Stimulated activated CD8-positive, alpha-beta memory T cell treated with anti-CD3 and anti-CD28 coated beads, Interleukin-4, amount 100 ng/mL, for 4 hours (primary cell): ENCODE measurements at places on chromosomes 7 and 10.

DNA sequence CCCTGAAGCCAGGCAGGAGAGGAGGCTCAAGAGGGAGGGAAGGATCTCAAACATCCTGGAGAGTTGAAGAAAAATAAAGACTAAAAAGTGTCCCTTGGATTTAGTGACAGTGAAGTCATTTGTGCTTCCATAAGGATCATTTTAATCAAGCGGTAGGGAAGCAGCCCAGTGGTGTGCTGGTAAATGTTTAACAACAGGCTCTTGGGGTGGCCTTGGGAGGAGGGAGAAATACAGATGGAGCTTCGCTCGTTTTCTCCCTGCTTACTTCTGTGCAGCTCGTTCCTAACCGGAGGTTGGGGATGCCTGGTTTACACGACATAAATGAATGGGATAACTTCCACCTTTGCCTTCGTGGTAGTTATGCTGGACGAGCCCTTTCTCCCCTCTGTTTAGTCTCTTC lies 140.0 kb downstream of the CAMK1D start:
- no peak for DNase-seq

GRCh38 chr7:50207686-50208255 lies 96.7 kb upstream of the IKZF1 start:
- DNase-seq = no peak

DNA sequence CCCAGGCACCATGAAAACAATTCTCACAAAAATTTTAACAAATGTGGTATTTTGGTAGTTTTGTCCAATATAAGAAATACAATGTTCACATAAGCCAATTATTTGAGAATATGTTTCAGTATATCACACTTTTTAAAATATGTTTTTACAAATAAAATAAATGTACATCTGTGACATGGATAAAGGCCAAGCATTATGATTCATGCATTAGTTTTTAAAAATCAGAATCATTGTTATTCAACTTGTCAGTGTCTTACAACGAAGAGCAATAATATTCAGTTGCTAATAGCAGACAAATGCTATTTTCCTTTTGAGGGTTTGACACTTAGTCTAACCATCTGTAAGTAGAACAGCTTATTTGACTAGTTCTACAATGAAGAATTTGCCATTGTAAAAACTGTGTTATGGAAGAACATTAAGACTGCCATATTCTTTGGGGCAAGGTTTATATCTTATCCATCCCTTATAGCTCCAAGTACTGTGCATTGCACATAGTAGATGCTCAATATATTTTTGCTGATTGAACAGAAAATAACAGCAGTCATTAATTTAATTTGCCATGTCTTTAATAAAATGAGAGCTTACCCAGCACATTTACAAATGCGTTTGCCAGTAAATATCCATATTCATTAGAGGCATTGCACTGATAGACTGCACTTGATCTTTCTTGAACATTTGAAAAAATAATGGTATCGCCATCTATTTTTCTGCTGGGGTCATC lies 67.4 kb upstream of the LAMB4 start:
- no peak for DNase-seq

DNA sequence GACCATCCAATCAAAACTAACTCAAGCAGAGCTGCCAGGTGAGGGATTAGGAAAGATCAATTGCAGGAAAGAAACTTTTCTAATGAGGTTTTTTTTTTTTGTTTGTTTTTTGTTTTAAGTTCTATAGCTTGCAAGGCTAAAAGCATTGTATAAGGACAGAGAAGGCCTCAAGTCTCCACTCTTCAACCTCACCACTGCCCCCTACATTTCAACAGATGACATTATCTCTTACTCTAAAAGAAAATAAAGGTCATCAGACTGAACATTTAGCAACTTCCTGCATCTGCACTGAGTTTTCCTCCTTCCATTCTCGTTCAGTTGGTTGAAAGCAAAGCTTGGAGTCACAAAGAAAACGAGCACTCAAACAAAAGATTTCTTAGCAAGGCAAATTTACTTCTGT lies 45.2 kb upstream of the EXOC4 start:
- no peak for DNase-seq

GRCh38 chr10:32786968-32787367 lies 171.1 kb downstream of the ITGB1 start:
- DNase-seq = no peak

- DNase-seq = peak; percentile 5
These were observed 591 bp downstream of the UBE2H start for GRCh38 chr7:129952086-129952652.

GRCh38 chr10:32501906-32502305 lies 56.0 kb downstream of the CCDC7 start:
- no peak for DNase-seq

DNA sequence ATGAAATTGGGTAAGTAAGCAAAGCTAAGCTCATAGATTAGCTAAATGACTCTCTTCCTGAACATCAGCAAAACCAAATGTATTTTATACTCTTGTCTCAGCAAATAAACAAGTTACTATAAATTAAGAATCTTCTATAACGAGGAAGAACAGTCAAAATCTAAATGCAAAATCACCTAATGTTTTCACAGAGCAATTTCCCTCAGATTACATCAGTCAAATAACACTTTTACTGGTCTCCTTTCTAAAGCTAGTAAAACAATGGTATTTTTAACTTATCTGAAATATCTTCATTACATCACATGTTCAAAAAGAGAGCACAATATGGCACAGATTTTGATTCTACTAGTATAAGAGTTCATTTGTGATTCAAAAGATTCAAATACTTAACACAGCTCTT lies 16.5 kb upstream of the GPR22 start:
- no peak for DNase-seq

- DNase-seq = no peak
These were observed 876 bp upstream of the PIK3AP1 start for GRCh38 chr10:96721207-96721572.

DNA sequence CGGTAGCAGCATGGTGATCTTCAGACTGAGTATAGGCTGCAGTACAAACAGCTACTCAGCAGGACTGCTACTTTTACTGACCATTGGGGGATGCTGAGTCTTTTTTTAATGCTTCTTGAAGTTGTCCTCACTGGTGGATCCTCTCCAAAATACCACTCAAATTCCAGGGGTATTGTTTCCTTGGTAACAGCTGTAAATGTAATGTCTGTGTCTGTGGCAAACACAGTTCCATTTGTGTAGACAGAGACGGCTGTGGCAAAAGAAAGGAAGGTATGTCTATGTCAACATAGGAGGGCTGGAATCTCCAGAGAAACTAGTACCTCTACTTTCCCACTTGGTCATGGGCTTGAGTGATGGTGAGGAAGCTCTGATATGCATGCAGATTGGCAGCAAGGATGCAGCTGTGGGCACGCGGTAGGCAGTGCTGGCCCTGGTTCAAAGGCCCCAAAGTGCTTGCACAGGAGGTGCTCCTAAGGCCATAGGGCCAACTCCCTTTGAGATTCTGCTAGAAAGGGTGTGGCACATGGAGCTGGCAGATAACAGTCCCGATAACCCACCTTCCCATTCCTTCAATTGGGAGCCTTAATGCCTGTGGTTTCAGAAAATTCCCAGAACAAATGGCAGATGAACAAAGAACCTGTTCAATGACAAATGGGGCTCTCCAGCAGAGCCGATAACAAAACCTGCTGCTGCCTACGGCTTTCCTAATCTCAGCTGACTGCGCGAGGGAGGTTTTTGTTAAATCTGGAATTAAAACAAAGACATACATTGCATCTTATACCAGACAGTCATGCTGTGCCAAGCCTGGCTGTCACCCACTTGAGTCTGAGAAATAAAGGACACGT lies 43.0 kb downstream of the PKD1L1 start:
- no peak for DNase-seq

GRCh38 chr10:130037169-130037661 lies 73.1 kb upstream of the EBF3 start:
- no peak for DNase-seq

GRCh38 chr10:62492012-62492869 lies 118.1 kb downstream of the ZNF365 start:
- DNase-seq = no peak

GRCh38 chr7:55307123-55307916 lies 57.8 kb upstream of the LANCL2 start:
- no peak for DNase-seq

DNA sequence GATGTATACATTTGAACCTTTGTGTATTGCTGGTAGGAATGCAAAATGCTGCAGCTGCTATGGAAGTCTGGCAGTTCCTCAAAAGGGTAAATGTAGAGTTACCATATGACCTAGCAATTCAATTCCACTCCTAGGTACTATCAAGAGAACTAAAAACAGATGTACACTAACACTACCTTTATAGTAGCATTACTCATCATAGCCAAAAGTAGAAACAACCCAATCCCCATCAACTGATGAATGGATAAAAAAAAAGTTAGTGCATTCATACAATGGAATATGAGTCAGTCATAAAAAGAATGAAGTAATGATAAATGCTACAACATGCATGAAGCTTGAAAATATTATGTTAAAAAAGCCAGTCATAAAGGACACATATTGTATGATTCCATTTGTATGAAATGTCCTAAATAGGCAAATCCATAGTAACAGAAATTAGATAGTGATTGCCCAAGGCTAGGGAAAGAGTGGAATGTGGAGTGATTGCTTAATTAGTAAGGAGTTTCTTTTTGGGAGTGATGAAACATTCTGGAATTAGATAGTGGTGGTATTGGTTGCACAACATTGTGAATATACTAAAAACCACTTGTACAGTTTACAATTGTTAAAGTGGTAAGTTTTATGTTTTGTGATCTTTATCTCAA lies 96.4 kb upstream of the AOAH start:
- no peak for DNase-seq

GRCh38 chr10:98528805-98529183 lies 82.1 kb upstream of the HPS1 start:
- no peak for DNase-seq

GRCh38 chr7:2894118-2894940 lies 50.2 kb upstream of the GNA12 start:
- peak; percentile 18 for DNase-seq

- DNase-seq = no peak
These were observed 172.2 kb upstream of the COL1A2 start for GRCh38 chr7:94222516-94222915.

DNA sequence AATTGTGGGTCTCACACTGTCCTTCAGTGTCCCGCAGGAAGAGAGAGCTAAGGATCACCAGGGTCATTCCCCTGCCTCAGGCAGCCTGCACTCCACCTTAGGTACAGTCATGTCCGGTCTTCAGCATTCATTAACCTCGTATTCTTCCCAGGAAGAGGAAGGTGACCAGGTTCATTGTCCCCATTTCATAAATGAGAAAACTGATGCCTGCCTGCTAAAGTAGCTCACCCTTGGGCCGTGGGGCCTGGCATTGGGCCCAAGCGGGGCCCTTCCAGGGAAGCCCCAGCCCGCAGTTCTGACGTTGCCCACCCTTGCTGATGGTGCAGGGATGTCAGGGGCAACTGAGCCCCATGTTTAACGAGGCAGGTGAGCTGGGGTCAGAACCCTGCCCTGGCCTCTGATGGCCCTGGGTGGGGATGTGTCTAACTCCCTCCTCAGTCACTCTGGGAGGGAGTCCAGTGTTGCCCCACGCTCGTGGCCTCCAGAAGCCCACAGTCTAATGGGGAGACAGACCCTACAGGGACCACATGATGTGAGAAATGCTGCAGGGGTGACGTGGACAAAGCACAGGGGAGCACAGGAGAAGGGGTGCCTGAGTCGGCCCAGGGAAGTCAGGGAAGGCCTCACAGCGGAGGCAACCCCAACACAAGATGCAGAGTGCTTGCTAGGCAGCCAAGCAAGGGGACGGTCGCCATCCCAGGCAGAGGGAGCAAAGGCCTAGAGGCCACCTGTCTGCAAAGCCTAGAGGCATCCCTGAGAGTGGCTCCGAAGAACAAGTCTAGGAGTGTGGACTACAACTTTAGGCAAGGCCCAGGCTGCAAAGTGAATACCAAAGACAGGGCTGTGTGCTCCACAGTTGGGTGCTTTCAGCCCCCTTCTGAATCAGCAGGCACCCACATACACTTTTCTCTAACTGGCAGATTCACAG lies 25.1 kb downstream of the DDIT4 start:
- DNase-seq = no peak

- DNase-seq = no peak
These were observed 211.6 kb upstream of the MBL2 start for GRCh38 chr10:52984169-52984568.

DNA sequence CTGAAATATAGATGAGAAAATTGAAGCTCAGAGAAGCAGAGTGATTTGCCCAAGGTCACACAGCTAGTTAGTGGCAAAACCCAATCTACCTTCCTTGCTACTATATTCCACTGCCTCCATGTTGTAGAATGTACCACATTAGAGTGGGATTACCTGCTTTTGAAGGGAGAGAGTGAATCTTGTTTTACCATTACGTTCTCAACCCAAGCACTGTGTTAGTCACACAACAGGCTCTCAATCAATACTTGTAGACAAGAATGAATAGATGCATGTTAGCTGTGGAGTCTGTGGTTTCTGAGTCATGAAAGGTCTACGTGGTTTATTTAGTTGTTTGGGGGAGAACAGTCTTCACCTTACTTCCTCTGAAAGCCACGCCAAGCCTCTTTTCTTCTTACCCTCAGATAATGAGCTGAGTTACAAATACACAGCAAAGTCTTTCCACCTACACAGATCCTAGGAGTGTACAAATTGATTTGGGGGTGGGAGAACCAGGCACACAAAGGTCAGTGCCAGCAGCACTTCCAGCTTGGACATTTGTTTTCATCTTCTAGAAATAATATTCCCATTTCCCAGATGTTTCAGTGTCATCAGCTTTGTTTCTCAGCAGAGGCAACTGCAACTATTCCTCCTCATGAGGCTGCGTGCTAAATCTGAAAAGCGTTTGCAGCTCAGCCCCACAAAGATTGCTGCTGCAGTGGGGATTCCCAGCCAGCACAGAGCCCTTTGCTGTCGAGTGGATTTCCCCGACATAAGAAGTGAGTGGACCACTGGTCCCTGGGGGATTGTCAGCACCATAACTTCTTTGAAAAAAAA lies 71.5 kb upstream of the ADO start:
- peak; percentile 55 for DNase-seq

DNA sequence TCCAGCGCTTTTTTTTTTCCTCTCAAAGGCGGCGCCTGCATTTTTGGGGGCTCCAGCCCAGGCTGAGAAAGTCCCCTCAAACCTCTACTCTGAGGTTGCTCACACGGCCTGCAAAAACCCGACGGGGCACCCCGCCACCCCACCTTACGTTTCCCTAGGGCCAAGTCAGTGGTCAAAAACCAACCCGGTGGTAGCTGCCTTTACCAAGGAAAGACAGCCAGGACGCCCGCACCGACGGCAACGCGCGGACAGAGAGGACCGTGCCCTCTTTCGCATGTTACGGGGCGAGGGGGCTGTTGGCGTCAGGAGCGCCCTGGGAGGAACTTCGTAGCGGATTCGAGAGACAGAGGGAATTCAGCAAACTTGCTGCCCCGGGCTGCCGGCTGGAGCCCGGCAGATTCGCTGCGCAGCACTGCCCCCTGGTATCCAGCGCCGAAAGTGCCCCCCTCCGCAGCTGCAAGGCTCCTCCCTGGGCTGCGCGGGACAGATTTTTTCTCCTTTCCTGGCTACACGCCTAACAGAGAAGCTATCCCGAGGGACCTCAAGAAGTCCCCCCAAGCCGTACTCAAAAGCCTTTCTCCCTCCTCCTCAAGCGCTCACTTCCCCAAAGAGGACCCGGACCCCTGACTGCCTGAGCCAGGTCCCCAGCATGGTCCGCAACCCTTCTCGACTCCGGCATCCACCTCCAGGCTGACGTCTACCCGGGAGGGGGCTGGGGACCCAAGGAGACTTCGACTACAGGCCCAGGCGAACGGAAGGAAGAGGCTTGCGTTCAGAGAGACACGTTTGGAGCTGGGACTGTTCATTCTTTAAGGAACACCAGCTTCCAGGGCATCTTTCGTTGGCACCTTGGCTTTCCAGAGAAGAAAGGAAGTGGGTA lies 27.7 kb upstream of the VAX1 start:
- no peak for DNase-seq
